Mesothelial cell of epicardium (in vitro differentiated cells): ENCODE measurements at places on chromosomes 16 and 17.

DNA sequence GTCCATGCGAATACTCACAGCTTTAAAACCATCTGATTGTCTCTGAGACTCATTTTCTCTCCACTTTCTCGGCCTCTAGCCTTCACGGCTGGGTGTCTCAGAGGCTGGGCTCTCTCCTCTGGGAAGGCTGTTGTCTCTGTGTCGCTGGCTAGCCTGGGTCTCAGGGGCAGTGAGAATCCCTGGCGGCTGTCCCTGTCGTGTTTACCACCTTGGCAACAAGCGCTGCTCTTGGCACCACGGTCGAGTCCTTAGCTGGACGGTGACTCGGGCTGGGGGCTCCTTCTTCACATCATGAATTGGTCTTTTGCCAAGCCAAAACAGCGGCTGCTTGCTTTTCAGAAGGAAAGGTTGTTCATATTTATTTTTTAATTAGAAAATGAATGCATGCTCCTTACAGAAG lies 81.1 kb downstream of the MSI2 start:
- H3K4me3 ChIP-seq = no peak overlapping the region
- H3K27ac ChIP-seq = no peak overlapping the region
- no peak for DNase-seq
- H3K4me1 ChIP-seq = peaks cover 7% of the 10 kb centered on the region
- H3K36me3 ChIP-seq = peaks cover 21% of the 10 kb centered on the region

GRCh38 chr17:28534740-28535375 lies 17.6 kb downstream of the UNC119 start:
- H3K27ac ChIP-seq = no peak overlapping the region
- no peaks in the 10 kb centered on the region for H3K4me1 ChIP-seq
- no peak for DNase-seq

DNA sequence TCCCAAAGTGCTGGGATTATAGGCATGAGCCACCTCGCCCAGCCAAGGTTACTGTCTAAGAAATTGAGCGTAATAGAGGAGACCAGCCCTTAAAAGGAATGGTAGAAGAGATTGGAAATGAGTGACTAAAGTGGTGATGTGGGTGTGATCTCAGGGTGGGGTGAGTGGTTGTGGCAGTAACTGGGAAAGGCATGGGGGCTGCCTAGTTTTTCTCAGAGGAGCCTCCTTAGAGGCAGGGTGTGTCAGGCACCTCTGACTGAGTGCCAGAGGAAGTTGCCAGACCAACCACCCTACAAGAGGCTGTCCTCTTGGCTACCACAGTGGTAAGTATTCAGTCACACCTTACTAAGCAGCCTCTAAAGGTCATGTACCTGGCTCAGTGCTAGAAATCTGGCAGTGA lies 8.9 kb downstream of the DUS2 start:
- no peak overlapping the region for H3K27ac ChIP-seq
- no peak for DNase-seq
- H3K27me3 ChIP-seq = no peaks in the 10 kb centered on the region
- H3K36me3 ChIP-seq = peaks cover 10% of the 10 kb centered on the region
- H3K4me3 ChIP-seq = no peak overlapping the region

GRCh38 chr17:7317161-7317803 lies 2.1 kb upstream of the GPS2 start:
- H3K36me3 ChIP-seq = peaks cover 33% of the 10 kb centered on the region
- DNase-seq = no peak

GRCh38 chr17:79294459-79295071 lies 219.9 kb downstream of the ENGASE start:
- peaks cover 80% of the 10 kb centered on the region for H3K27me3 ChIP-seq
- H3K36me3 ChIP-seq = no peaks in the 10 kb centered on the region
- no peak overlapping the region for H3K27ac ChIP-seq
- H3K4me1 ChIP-seq = no peaks in the 10 kb centered on the region
- no peak overlapping the region for H3K4me3 ChIP-seq

DNA sequence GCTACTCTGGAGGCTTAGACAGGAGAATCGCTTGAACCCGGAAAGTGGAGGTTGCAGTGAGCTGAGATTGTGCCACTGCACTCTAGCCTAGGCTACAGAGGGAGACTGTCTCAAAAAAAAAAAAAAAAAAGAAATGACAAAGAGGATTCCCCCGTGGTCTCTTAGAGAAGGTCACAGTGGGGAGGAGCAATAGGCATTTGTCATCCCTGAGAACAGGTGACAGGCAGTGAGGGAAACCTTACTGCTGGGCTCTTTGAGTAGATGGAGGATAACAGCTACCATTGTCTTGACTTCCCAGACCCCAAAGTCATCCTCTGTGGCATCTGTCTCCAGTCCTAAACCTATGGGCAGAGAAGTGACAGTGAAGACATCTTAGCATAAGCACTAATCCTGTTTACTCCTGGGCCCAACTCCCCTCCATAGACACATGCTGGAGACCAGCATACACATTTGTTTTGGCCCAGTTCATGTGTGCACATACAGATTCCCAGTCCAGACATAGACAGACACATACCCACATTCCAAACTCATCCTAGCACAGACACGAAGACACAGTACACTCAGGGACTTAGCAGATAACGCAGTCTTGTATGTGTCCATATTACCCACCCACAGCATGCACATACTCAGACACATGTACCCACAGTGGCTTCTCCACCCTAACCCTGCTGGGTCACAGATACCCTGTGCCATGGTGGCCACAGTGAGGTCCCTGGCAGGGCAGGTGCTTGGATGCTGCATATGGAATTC lies 2.7 kb downstream of the ESRP2 start:
- DNase-seq = no peak
- peaks cover 31% of the 10 kb centered on the region for H3K27me3 ChIP-seq
- peaks cover 34% of the 10 kb centered on the region for H3K4me1 ChIP-seq
- no peak overlapping the region for H3K4me3 ChIP-seq

- DNase-seq = no peak
- H3K36me3 ChIP-seq = no peaks in the 10 kb centered on the region
- peaks cover 44% of the 10 kb centered on the region for H3K4me1 ChIP-seq
- peak overlapping the region; percentile 88 for H3K27ac ChIP-seq
These were observed 62.6 kb downstream of the ZFHX3 start for GRCh38 chr16:72985148-72985941.

DNA sequence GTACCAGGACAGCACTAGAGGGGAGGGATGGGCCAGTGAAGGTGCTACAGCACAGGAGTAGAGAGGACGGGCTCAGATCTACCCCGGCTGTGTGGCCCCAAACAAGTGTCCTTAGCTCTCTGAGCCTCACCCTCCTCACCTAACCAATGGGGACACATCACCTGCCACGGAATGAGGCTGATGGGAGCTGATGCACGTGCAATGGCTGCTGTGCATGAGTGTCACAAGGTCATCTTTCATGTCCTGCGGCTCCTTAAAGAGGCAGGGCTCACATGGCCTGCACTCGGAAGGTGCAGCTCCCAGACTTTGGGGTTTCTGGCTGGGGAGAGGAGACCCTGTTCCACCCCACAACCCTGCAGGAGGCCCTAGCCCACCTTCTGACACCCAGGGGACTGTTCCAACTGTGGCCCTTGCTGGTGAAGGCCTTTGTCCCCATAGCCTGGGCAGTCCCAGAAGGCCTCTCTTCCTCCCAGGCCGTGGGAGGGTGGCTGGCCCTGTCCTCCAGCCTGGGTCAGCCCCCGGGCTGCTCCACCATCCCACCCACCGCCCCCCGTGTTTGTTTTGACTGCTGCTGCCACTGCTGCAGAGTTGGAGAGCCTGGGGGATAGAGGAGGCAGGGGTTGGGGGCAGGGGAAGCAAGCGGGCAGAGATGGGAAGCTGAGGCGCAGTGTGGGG lies 10.5 kb downstream of the HAP1 start:
- no peaks in the 10 kb centered on the region for H3K36me3 ChIP-seq
- H3K4me3 ChIP-seq = no peak overlapping the region
- DNase-seq = no peak
- peaks cover 4% of the 10 kb centered on the region for H3K4me1 ChIP-seq

GRCh38 chr16:57998486-57998885 lies 2.0 kb downstream of the ZNF319 start:
- peaks cover 9% of the 10 kb centered on the region for H3K36me3 ChIP-seq
- no peak overlapping the region for H3K27ac ChIP-seq
- DNase-seq = no peak
- H3K4me3 ChIP-seq = peak overlapping the region; percentile 75
- H3K27me3 ChIP-seq = no peaks in the 10 kb centered on the region

- peak overlapping the region; percentile 73 for H3K27ac ChIP-seq
- H3K36me3 ChIP-seq = no peaks in the 10 kb centered on the region
- no peak for DNase-seq
- no peaks in the 10 kb centered on the region for H3K27me3 ChIP-seq
- peaks cover 79% of the 10 kb centered on the region for H3K4me1 ChIP-seq
These were observed 224.3 kb downstream of the MSI2 start for GRCh38 chr17:57480438-57481196.
